ENCODE measurements at places on chromosomes 16 and 17. TPM values are rescaled to one million over a fixed set of nuclear protein-coding genes. Genes with fewer than 3 reads are reported as not detected.

SECTM1 gene
- total RNA-seq = 6.3 TPM

CCR7 gene
- total RNA-seq = not detected

TSPAN10 gene
- total RNA-seq = 0.49 TPM

GAN gene
- total RNA-seq = 5.9 TPM

VASN gene
- 12.6 TPM for total RNA-seq

KRT36 gene
- not detected for total RNA-seq

KCTD19 gene
- total RNA-seq = not detected

All from hair follicular keratinocyte (primary cell).